ENCODE measurements at places on chromosomes 11 and 22.

DNA sequence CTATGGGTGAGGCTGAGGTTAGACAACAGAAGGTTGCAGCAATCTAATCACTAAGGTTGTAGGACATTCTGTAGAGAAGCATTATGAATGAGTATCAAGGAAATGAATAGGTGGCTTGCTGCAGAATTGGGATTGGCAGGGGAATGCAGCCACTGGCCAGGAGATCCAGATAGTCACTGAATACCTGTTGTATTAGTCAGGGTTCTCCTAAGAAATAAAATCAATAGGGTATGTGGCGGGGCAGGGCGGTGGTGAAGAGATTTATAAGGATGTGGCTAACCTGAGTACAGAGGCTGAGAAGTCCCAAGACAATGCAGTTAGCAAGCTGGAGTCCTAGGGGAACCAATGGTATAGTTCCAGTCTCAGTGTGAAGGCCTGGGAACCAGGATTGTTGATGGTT lies 163.0 kb downstream of the SPON1 start:
- no peak for DNase-seq

DNA sequence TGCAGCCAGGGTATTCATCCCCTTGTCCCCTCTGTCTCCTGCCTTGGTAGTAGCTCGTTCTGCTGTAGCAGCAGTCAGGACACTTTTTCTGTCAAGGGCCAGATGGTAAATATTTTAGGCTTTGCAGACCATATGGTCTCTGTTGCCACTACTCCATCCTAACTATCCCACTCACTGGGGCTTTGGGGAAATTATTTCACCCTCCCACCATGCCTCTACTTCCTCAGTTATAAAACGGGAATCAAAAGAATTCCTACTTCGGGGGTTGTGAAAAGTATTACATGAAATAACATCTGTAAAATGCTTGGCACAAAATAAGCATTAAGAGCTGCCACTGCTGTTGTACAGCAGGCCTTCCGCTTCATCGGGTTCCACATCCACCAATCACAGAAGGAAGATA lies 89.9 kb upstream of the LDLRAD3 start:
- no peak for DNase-seq

GRCh38 chr11:114953039-114953438 lies 274.7 kb downstream of the NXPE2 start:
- DNase-seq, result no peak

GRCh38 chr11:95282291-95282751 lies 51.3 kb upstream of the SESN3 start:
- no peak for DNase-seq

DNA sequence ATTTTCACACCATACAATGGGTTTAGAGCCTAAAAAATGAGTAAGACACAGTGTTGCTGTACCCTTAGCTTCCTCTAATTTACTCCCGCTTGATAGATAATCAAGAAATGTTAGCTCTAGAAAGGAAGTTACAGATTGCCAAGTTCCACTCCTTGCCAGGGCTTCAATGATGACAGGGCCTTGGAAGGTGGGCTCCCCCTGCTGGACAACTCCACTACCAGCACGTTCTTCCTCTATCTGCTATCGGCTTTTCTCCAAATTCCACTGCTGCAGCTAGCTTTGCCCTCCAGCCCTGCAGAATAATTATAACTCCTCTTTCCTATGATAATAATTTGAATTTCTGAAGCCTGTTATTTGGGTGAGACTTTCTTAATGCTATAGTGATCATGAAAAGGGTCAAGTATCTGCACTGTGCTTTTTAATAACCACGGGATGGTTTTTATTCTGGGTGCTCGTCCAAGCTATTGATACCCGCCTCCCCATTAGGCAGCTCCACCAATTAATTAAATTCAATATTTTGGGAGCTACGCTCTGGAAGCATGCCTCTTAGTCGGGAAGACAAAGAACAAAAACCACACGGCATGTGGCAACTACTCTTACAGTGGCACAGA lies 9.0 kb downstream of the SYN3 start:
- DNase-seq, result peak; percentile 62

GRCh38 chr11:12618743-12619540 lies 55.3 kb upstream of the TEAD1 start:
- no peak for DNase-seq

DNA sequence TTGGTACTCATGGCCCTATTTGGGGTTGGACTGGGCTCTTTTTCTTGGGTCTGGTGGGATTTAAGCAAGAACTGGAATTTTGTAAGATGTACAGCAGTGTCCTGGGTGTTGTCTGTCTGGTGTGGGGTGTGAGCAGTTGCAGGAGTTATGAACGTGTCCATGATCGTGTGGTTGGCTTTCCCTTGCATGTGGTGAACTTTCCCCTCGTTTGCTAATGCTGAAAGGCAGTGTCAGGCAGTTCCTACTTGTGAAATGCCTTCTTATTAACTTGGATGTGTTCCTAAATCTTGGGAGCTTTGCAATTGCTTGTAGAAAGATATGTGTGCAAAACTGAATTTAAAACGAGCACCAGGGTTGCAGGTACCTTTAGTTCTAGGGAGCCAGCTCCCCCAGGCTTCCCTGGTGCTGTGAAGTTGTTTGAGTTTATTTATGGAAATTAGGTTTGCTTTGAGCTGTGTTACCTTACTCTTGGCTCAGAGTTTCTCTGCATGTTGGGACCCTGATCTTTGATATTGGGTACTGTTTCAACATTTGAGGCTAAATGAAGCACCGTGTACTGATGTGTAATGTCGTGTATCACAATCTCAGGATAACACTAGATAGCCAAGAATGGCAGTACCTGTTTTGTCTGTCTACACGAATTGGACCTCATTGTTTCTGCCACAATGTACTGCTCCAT lies 35.8 kb upstream of the HSD17B12 start:
- no peak for DNase-seq

GRCh38 chr11:68927280-68928135 lies 23.8 kb downstream of the IGHMBP2 start:
- DNase-seq, result no peak

- DNase-seq, result no peak
These were observed 15.7 kb downstream of the PPARA start for GRCh38 chr22:46165977-46166376.

GRCh38 chr11:8477151-8477550 lies 116.9 kb downstream of the STK33 start:
- no peak for DNase-seq

- DNase-seq, result no peak
These were observed 174.0 kb downstream of the TBC1D22A start for GRCh38 chr22:46936378-46936903.

DNA sequence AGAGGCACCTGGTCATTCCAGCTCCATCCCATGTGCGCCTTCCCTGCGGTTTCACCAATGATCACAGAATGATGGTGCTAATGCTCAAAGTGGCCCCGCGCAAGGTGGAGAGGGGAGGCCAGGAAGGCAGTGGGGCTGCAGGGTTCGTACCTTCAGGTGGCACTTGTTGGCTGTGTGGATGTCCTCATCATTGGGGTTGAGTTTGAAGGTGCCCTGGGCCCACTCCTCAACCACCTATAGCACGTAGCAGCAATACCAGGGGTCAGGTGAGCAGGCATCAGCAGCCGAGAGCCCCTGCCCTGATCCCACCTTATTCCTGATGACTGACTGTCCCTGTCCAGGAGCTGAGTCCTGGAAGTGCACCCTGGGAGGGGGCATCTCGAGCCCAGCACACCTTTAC lies 20.6 kb upstream of the DRICH1 start:
- no peak for DNase-seq

DNA sequence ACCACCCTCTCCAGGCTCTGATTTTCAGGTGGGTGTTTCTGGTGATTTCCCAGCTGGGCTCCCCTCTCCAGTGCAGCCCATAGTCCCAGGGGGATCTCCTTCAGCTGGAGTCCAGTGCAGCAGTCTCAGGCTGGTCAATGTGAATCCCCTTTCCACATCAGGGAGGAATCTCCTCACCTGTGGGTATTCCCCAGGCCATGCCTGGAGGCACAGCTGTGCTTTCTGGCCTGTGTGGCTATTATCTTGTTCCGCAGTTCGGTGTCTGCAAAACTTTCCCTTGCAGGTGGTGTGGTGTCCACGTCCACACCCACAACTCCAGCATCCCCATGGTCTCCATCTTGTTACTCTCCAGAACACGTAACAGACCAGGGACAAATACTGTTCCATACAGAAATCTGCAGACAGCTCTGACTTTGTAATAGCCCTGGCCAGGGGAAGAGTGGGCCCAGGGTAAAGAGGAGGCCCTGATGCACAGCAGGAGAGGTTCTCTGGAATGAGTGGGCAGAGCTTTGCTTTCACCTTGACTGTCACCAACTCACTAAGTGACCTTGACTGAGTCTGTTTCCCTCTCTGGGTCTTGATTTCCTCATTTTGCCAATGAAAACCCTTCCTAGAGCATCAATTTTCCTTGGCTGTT lies 183.2 kb downstream of the CSNK2A3 start:
- DNase-seq, result no peak

GRCh38 chr11:45102810-45103621 lies 43.4 kb upstream of the PRDM11 start:
- DNase-seq, result peak; percentile 97

GRCh38 chr11:34565417-34566207 lies 52.0 kb upstream of the ELF5 start:
- DNase-seq, result no peak

DNA sequence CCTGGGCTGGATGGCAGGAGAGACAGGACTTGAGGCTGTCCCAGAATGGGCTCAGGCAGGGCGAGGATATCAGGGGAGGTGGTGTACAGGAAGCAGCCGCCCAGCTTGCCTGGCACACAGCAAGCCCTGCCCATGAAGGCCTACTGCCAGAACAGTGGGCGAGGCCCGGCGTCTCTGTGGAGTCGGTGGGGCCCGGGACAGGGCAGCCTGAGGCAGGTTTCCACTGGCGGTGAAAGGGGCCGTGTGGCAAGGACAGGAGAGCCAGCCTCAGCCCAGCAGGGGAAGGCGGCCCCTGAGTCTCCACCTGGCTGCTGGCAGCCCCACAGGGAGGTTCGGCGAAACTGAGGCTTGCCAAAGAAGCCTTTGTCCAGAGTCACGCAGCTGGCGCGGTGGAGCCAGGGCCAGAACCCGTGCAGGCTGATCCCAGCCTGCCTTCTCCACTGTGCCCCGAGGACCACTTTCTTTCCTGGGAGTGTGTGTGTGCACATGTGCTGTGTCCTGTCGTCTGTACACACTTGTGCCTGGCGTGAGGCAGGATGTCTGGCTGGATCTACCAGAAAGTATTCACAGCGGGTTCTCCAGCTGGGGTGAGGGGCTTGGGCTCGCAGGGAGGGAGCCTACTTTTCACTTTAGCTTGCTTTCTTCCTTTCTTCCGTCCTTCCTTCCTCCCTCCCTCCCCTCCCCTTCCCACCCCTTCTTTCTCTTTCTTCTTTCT lies 1.2 kb downstream of the TSPO start:
- peak; percentile 67 for DNase-seq

GRCh38 chr11:102946237-102946636 lies 9.3 kb downstream of the MMP13 start:
- DNase-seq, result no peak

GRCh38 chr22:39362271-39362670 lies 12.5 kb downstream of the SYNGR1 start:
- DNase-seq, result no peak

DNA sequence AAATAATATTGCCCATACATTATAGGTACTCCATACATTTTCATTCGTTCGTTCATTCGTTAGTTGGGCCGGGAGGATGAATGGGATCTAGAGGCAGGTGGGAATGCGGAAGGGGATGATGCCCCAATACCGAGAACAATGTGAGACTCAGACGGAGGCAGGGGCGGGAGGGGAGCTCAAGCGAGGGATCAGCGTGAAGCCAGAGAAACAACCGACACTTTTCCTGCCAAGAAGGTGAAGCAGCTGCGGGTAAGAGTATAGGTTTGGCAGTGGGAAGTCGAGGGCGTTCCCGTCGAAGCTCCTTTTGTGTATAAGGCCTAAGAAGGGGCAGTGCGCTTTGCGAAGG lies 1.1 kb upstream of the ARHGEF17 start:
- no peak for DNase-seq

- no peak for DNase-seq
These were observed 95.3 kb downstream of the DBX1 start for GRCh38 chr11:20064961-20065405.

DNA sequence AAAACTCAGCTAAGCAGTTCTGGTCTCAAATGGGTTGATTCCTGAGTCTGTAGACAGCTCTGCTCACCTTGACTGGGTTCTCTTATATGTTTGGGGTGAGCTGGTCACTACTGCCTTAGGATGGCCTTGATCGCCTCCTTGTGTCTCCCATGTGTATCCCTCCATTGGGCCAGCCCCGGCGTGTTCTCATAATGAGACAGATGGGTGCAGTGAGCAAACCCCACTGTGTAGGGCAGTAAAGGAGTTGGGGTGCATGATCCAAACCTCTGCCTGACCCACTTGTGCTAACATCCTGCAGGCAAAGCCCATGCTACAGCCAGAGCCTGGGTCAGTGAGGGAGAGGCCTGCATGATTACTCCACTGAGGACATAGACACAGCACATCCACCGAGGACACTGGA lies 657.6 kb downstream of the BRD1 start:
- DNase-seq, result no peak

DNA sequence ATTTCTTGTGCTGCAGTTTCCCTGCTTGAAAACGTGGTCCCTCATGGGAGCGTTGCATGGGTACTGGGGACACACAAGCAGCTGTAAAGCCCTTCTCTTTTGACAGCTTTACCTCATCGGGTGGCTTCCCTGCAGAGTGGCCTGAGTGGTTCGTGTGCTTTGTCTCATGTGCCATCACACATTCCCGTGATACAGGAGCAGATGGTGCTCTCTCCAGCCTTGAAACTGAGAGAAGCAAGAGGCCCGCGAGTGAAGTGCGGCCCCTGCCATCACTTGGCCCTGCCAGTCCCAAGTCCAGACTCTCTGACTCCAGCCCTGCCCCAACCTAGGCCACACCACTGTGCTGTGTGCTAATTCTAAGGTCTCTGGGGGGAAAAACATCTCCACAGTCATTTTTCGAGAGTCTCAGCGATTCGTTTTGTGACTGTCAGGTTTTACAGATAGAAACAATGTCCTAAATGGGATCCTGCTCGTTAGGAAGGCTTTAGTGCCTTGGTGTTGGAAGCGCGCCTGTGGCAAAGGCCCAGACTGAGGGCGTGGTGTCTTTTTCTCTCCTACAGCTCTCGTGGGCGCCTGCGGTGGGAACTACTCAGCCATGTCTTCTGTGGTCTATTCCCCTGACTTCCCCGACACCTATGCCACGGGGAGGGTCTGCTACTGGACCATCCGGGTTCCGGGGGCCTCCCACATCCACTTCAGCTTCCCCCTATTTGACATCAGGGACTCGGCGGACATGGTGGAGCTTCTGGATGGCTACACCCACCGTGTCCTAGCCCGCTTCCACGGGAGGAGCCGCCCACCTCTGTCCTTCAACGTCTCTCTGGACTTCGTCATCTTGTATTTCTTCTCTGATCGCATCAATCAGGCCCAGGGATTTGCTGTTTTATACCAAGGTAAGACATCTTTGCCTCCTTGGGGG lies 64.2 kb downstream of the KREMEN1 start:
- no peak for DNase-seq
